ENCODE measurements at places on chromosomes 3 and 15.

GRCh38 chr3:10292505-10293419 lies at the start of gene GHRL:
Gene GHRL, minus strand, starts transcription at chr3:10292947. Its CDS starts 2,767 bp downstream, at chr3:10290180.
- no peak for DNase-seq

DNA sequence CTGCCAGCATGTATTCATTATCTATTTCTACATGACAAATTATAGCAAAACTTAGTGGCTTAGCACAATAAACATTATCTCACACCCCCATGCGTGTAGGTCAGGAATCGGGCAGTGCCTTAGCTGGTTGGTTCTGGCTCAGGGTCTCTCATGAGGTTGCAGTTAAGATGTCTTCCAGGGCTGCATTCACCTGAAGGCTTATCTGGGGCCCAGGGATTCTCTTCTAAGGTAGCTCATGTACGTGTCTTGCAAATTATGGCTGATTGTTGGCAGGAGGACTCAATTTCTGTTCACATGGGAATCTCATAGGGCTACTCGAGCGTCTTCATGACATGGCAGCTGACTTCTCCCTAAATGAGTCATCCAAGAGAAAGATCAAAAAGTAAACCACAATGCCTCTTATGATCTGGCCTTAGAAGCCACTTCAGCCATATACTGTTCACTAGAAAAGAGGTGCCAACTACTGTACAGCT lies 42.9 kb upstream of the TSC22D2 start:
- no peak for DNase-seq

- DNase-seq: no peak
Measured at GRCh38 chr15:91264651-91265351, 164.7 kb downstream of the SV2B start.

DNA sequence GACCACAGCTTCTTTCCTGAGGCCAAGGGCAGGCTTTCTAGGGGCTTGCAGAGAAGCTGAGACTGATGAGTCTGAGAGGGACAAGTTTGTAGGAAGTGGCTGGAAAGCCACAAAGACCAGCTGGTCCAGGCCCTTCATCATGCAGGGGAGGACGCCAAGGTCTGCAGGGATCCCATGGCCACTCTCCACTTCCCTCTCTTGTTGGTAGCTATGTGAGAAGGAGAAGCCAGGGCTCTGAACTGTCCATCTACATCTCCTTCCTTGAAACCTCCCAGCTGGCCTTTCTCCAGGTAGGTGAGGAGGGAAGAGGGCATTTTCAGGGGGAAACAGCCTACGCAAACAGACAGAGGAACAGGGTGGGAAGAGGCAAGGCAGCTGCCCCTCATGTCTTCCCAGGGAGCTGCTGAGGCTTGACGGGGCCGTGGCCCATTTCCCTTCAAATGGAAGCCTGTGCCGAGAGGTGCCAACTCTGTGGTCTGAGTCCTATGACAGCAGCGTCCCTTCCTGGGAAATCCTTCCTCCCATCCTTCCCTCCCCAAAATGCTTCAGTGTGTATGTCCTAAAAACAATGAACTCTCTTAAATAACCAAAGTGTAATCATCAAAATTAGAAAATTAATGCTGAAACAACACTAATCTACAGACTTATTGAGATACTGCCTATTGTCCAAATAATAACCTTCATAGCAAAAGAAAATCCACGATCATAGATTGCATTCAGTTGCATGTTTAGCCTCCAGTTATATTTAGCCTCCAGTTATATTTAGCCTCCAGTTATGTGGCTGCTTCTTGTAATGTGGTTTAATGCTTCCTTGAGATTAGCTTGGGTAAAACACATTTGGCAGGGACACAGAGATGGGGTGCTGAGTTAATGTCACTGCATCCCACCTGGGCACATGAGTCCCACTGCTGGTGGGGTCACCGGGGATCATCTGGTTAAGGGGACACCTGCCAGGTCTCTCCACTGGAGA lies 36.0 kb downstream of the GNB5 start:
- DNase-seq: no peak

- no peak for DNase-seq
Measured at GRCh38 chr3:71825551-71826283, 40.8 kb upstream of the PROK2 start.

DNA sequence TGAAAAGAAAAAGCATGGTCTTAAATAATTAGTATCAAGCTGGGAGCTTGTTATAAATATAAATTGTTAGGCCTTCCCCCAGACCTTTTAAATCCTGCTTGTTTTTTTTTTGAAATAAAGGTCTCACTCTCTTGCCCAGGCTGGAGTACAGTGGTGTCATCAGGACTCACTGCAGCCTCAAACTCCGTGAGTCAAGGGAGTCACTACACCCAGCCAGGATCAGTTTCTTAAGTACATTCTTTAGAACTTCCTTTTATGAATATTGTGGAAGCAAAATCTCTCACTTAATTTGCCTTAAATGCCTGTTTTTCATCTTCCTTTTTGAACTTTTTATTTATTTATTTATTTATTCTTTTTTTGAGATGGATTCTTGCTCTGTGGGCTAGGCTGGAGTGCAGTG lies 20.8 kb upstream of the DENND4A start:
- no peak for DNase-seq

GRCh38 chr3:23002836-23003732 lies 200.0 kb upstream of the UBE2E2 start:
- no peak for DNase-seq

DNA sequence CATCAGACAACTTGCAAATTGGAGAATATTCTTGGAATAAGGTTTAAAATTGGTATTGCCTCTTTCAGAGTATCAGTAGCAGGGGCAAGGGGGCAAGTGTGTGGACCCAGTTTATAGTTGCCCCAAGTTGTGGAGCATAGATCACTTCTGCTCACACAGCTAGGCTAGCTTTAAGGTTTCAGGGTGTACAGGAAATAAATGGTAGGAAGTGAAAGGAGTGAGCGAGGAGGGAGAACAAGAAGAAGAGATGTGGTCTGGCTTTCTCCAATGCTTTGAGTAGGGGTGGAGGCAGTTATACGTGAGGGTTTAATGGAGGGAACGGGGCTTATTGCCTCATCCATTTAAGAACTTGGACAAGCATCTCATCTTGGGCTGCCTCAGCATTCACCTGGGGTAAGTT lies 290.0 kb upstream of the CFAP20DC start:
- DNase-seq: no peak

DNA sequence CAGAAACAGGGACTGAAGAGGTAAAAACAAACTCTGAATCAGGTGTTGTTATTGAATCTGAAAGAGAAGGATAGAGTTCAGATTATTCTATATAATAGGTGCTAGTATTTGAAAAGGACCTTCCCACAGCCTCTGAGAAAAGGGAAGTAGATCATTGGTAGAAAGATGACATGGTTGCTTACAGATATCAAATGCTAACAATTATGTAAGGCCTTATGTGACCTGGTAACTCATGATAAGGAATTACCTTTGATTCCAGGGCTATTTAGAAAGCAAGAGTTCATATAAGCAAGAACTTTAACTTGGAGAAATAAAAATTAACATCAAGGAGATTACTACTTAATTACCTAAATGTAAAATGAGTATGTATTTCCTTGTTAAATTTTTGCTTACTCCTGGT lies 7.6 kb downstream of the SLC27A2 start:
- no peak for DNase-seq

- DNase-seq: no peak
Measured at GRCh38 chr15:68413363-68414205, 18.4 kb downstream of the ITGA11 start.

DNA sequence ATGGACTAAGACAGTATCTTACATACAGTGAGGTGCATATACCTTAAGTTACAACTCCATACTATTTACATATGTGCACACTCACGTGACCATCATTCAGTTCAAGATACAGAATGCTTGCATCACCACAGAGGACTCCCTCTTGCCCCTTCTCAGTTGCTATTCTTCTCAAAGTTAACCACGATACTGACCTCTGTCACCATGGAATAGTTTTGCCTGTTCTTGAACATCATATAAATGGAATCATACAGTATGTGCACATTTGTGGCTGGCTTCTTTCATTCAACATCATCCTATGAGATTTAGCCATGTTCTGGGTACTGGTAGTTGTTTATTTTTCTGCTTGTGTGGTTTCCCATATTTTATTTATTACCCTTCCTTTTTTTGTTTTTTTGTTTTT lies 10.4 kb upstream of the ZSCAN2 start:
- DNase-seq: no peak

DNA sequence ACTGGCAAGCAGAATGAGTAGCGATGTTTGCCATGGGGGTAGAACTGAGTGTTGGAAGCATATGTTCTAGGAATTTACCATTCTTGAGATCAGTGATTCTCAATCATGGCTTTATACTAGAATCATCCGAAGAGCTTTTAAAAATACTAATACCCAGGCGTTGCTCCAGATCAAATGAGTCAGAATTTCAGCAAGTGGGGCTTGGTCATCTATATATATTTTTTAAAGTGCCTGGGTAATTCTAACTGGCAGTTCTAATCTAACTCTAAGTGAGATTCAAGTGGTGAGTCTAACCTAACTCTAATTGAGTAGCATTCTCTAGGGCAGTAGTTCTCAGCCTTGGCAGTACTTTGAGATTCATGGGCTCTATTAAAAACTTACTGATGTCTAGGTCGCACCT lies 20.8 kb downstream of the TM4SF1 start:
- DNase-seq: no peak

DNA sequence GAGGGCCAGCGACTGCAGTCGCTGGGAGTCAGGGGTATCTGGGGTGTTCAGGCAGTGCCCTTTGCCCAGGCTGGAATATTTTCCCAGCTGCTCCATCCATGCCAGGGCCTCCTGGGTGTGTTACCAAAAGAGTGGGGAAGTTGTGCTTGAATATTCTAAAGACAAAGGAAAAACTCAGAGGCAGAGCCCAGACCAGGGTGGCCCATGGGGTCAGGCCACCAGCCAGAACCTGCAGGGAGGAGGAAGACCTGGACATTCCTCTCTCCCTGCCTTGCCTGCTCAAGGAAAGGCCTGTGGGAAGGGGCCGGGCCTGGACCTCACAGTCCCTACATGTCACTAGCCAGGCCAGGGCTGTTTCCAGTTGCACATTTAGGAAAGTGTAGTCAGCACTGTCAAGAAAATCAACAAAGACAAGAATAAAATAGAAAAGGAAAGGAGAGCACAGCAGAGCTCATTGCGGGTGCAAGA lies 16.0 kb upstream of the KLF15 start:
- no peak for DNase-seq

GRCh38 chr15:76151599-76151974 lies 91.8 kb downstream of the TMEM266 start:
- DNase-seq: no peak

GRCh38 chr15:70956201-70956995 lies 63.8 kb downstream of the LRRC49 start:
- DNase-seq: no peak

DNA sequence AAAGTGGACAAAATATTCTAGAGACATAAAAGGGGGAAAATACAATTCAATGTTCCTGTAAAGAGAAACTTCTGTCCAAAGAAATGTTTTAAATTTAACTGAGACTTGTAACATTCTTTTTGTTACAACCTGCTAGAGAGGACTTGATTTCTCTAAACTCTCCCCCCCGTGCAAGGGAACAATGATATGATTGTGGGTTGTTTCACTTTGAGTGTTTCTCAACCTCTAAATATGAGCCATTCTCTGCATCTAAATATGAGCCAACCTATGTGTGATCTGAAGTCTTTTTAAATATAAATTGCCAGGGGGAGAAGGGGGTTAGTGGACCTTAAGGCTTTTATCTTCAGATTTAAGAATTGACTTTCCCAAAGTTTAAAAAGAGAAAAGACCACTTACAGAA lies 14.6 kb downstream of the ZNF860 start:
- no peak for DNase-seq

DNA sequence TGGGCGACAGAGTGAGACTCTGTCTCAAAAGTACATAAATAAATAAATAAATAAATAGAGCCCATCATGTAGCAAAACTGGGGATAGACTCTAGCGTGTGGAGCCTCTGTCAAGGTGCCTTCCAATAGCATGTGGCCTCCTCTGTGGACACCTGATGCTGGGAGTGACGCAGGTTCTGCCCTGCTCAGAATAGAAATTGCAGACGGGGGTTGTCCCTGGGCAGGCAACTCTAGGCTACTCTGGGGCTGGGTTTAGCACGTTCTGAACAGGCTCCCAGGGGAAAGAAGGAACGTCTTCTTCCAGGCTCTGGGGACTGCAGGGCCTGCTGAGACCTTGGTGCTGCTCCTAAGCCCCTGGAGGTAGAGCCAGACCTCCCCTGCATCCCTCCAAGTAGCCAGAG lies 65.3 kb downstream of the EPHB3 start:
- DNase-seq: no peak

DNA sequence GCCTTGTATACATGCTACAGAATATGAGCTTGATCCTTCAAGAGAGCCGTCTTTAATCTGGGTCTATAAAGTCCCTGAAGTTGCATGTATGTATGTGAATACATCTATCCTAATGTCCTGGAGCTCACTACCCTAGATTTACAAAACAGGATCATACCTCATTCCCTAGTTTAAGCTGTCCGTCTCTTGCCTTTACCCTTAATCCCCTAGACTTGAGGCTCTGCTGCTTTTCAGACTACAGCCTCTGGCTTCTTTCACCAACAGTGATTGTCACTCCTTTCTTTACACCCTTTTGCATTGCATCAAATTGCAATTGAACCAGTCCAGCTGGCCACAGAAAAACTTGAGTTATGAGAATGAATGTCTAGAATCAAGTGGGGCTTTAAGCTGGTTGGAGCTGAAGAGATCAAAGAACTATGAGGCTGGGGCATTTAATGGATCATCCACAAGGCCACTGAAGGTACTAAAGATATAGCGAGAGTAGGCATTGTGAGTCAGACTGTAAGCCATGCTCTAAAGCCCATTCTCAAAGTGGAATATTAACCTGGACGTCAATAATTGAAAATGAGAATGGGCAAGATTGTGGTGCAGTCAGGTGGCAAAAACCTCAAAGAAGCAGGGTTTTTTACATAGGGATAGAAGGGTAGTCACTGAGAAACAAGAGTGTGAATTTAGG lies 12.3 kb upstream of the PLD1 start:
- DNase-seq: no peak

GRCh38 chr3:141239511-141240281 lies 8.1 kb downstream of the PXYLP1 start:
- DNase-seq: no peak

DNA sequence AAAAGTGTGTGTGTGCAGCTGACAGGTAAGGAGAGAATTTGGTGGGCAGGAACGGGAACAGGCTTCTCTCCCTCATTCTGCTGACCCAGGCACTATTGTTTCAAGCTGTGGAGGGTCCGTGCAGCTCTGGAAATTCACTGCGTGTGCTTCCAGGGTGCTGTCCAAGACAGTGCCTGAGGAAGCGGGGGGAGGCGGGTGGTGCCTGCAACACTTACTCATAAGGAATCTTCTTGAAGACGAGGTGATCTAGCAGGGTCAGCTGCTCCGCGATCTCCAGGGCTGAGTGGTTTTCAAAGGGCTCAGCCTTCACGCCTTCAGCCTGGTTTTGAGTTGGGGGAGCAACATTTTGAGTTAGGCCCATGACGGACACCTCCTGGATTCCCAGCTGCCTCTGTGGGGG lies 46.6 kb upstream of the CTSH start:
- no peak for DNase-seq

- no peak for DNase-seq
Measured at GRCh38 chr3:179687967-179688535, 35.2 kb downstream of the USP13 start.

DNA sequence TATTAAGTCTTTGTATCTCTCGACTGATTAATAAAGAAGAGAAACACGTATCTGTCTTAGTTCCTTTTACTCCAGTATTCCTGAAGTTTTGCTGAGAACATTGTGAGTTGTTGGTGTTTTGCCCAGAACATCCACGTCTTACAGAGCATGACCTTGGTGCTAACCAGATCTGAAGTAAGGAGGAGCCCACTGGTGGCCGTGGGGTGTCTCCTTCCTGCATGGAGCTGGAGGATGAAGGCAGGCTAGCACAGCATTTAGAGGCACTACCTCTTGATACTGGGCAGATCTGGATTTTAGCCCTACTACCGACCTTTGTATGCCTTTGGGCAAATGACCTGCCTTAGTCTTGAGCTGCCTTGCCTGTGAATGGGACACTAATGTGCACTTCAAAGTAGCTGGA lies 28.9 kb upstream of the ESYT3 start:
- no peak for DNase-seq
